ENCODE measurements at places on chromosomes 11 and 22. TPM values are rescaled to one million over a fixed set of nuclear protein-coding genes. Genes with fewer than 3 reads are reported as not detected.

Gene AGBL2
- 7.0 TPM for total RNA-seq

Gene DEUP1
- total RNA-seq: not detected

GRCh38 chr11:3156282-3156660 lies 8.8 kb downstream of the OSBPL5 start:
- no peak for DNase-seq

Gene FADS1
- 19.6 TPM for total RNA-seq

- no peak for DNase-seq
Observed at GRCh38 chr22:19291218-19291579, 320 bp downstream of the CLTCL1 start.

Gene TMEM151A
- not detected for total RNA-seq

- no peak for DNase-seq
Observed at GRCh38 chr11:14435717-14436512, 63.7 kb downstream of the COPB1 start.

- no peak for DNase-seq
Observed at GRCh38 chr11:116661056-116661455, 111.7 kb downstream of the BUD13 start.

- no peak for DNase-seq
Observed at GRCh38 chr11:111382451-111382850, 3.4 kb upstream of the POU2AF1 start.

Gene NKAPD1
- 26.3 TPM for total RNA-seq

Gene TMEM191B
- 2.5 TPM for total RNA-seq

GRCh38 chr11:62410972-62411371 lies 7.9 kb upstream of the SCGB1A1 start:
- DNase-seq: no peak

DNA sequence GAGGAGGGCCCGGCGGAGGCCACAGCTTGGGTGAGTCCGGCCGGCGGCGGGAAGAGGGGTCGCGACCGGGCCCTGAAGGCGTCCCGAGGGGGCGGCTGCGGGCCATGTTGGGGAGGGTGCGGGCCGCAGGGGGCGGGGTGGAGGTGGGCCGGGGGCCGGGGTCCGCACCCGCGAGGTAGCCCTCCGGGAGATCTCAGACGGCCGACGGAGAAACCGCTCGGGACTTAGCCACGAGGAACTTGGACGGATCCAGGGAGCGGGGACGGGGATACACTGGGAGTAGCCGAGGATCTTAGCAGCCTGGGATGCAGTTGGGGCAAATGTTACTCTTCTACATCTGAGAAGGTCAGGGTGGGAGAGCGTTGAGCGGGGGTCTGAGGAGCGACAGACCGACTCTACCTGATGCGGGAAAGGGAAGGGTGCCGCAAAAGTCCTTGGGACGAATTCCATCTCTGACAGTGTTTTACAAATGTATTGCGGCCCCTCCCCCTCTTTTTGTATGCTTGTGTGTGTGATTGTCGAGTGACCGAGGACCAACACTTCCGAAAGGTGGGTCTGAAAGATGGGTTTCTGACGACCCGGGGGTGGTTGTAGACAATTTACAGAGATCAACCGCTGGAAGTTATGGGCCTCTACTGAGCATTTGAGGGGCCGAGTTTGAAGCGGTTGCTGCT lies 658 bp downstream of the STIP1 start:
- DNase-seq: no peak

DNA sequence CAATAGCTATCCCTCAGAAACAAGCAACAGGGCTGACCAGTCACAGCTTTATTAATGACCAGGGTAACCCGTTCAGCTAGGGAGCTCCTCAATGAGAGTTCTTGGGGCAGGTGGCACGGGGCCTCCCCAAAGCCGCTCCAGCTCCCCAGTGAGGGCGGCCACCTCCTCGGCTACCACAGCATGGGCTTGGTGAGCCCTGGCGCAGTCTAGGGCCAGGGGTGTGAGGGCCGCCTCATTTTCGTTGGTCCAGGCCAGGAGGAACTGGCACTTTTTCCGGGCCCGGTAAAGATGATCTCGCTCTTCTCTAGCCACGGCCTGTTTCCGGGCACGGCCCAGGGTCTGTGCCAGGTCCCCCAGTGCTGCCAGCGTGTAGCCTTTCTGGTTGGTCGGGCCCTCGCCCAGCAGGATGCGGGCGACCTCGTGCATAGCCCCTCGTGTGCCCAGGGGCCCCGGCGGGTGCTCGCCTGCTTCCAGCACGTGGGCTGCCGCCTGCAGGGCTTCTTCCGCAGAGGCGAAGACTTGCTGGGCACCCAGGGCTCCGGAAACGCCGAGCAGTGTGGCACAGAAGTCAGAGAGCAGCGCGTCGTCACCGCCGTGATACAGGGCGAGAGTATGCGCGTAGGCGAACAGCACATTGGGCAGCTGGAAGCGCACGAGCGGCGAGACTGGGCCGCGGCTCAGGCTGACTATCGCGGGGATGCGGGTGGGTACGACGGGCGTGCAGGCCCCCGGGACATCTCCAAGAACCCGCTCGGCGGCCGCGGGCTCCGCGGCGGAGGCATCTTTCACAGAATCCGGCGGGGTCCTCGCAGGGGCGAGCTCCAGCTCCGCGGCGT lies 913 bp downstream of the ZNHIT2 start:
- DNase-seq: no peak

DNA sequence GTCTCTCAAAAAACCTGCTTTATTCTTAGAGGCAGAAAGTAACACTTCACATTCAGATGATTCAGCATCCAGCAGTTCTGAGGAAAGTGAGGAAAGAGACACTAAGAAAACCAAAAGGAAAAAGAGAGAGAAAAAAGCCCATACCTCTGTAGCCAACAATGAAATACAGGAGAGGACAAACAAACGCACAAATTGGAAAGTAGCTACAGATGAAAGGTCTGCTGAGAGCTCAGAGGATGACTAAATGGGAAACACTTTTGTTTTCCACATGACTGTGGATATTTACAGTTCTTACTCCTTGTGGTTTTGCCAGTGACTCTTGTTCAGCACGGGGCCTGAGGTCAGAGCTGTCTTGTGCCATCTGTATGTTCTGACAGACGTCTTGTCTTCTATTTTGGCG lies 3.8 kb downstream of the TIMM8B start:
- DNase-seq: no peak

DNA sequence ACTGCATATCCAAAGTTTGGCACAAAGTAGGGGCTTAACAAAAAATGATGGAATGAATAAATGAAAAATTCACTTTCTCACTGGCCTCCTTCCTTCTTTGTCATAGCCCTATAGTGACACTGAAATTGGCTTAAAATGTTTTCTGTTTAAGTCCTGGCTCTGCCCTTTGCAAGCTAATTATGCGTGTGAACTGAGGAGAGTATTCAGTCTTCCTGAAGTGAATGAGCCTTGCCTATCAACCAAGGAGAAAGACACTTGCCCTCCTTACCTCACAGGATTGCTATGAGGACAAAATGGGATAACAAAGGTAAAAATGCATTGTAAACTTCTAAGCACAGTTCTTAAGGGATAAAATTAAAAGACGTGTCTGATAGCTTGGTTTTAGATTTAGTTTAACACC lies 729.8 kb upstream of the ANO3 start:
- DNase-seq: no peak

DNA sequence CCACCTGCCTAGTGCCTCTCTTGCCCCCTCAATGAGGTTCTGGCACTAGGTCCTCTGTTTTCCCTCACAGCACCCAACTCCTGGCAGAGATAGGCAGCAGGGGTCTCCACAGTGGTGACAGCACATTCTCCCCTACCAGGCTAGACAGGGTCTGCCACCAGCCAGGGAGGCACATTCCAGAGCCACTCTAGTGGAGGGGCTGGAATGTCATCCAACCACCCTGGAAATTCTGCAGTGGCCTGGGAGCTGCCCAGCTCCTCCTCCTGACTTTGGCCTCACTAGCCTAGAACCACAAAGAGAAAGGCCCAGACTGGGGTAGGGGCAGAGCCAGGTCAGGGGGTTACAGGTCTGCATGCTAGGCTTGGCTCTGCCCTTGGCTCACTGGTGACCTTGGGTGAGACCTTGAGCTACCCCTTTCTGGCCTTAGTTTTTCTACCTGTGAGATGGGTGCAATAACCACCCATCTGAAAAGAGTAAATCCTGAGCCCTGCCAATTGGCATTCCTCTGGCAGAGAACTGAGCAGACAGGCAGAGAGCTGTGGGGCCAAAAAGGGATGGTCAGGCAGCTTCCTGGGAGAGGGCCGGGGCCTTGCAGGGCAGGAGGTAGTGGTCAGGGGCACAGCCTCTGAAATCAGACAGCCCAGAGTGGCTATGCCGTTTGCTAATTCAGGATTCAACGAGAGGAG lies 7.1 kb downstream of the P2RY2 start:
- DNase-seq: no peak

DNA sequence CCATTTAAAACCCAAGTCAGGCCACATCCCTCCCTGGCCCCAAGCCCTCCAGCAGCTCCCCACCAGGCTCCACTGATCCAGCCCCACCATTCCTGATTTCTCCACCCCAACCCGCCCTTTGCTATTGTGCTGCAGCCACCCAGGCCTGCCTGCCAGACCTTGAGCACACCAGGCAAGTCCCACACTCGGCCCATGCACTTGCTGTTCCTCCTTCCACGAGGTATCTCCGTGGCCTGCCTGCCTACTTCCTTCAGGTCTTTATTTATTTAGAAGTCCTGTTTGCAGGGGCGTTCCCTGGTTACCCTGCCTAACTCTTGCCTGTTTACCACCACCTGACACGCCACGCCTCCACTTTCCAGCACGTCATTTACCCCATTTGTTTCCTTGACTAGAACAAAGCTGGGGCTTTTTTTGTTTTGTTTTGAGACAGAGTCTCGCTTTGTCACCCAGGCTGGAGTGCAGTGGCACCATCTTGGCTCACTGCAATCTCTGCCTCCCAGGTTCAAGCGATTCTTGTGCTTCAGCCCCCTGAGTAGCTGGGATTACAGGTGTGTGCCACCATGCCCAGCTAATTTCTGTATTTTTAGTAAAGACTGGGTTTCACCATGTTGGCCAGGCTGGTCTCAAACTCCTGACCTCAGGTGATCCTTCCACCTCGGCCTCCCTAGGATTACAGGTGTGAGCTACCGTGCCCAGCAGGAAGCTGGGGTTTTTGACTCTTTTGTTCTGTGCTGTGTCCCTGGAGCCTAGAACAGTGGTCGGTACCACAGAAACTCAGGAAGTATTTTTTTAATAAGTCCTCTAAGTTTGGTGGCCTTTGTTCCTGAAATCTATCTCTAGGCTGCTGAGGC lies 6.7 kb downstream of the CENPM start:
- DNase-seq: peak; percentile 84

- no peak for DNase-seq
Observed at GRCh38 chr11:33761471-33761870, 12.8 kb downstream of the FBXO3 start.

Gene IFT27
- total RNA-seq: 26.2 TPM

- no peak for DNase-seq
Observed at GRCh38 chr11:83779876-83780275, 493.7 kb upstream of the CCDC90B start.

DNA sequence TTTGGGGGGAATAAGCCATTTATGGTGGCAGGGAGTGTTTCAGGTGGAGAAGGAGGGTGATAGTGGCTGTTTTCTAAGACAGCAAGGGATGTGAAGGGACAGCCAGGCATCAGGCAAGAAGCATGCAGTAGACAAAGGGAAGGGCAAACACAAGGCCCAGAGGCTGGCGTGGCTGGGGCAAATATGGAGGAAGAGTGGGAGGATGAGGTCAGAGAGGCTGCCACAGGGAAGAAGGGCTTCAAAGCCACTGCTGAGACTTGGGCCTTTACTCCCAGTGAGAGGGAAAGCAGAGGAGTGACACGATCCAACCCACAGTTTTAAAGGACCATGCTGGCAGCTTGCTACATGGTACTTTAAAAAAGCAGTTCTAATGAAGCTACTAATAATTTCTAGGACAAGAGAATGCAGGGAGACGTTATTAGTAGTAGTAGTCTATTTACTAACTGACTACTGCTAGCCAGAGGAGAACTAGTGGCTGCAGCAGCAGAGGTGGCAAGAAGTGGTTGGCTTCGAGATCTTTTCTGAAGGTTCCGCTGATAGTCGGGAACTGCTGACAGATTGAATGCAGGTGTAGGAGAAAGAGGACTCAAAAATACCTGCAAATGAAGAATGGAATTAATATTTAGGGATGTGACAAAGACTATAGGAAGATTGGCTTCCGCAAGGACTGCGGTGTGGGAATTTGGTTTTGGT lies 13.7 kb downstream of the KMT5B start:
- no peak for DNase-seq

- no peak for DNase-seq
Observed at GRCh38 chr22:39362932-39363331, 13.1 kb downstream of the SYNGR1 start.

DNA sequence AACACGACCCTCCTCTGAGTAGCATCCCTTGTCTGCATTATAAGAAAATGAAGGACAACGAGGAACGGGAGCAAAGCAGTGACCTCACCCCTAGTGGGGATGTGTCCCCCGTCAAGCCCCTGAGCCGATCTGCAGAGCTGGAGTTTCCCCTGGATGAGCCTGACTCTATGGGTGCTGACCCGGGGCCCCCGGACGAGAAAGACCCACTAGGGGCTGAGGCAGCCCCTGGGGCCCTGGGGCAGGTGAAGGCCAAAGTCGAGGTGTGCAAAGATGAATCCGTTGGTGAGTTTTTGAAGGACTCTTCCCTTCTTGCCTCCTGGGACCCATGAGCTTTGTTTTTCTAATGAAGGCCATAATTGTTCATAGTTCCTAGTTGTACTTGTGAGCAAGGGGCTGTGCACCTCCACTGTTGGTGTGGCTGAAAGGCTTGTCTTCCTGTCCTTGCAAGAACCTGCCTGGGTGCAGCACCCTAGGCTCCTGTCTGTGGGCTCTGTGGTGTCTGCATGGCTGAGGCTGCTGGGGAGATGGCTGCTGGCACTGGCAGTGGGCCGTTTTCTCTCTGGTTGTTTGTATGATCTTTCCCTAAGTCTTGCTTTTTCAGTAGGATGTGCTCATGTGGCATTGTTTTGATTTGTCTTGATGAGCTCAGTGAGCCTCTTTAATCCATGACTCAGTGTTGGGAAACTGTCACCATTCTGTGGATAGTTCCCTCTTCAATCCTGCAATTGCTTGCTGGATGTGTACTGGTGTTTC lies 10.1 kb downstream of the DGCR8 start:
- no peak for DNase-seq

DNA sequence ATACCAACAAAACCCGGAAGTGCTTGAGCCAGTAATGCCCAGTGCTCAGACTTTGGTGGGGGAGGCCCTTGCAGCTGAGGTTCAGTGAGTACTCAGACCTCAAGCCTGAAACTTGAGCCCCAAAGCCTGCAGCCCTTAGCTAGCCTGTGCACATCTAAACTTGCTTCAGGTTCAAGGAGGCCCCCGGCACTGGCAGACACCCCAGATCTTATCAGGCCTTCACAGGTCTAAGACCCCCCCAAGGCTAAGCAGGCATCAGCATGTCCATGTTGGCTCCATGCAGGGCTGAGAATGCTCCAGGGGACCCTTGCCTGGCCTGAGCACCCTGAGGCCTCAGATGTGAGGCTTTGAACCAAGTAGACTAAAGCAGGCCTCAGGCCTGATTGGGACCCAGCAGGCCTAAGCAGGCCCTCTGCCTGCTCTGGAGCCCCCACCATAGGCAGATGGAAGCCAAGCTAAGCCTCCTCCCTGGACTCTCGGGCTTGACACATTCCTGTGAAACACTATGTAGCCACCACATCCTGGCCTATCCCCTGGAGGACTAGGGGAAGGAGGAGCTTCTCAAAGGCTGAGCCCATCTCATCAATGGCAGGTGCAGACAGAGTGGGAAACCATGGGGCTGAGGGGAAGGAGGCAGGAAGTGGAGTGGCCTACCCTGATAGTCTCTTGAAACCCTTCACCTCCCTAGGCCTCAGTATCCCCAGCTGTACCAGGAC lies 1.2 kb upstream of the CASTOR1 start:
- no peak for DNase-seq

Gene SYT7
- not detected for total RNA-seq

Data from activated B cell treated with CpG ODN at 0.5 μM for 24 hours (primary cell).